T-helper 2 cell treated with Interferon-gamma antibody and Interleukin-4, amounts not matched to agents 5 μg/mL and 100 μg/mL, for 36 hours (primary cell): ENCODE measurements at places on chromosomes 6 and 20.

GRCh38 chr6:133313068-133313467, 71.9 kb downstream of the EYA4 start:
- DNase-seq: no peak

GRCh38 chr6:74971633-74972032, 234.2 kb downstream of the COL12A1 start:
- no peak for DNase-seq

GRCh38 chr20:33947709-33948295, 45.9 kb upstream of the RALY start:
- DNase-seq: peak; percentile 16

DNA sequence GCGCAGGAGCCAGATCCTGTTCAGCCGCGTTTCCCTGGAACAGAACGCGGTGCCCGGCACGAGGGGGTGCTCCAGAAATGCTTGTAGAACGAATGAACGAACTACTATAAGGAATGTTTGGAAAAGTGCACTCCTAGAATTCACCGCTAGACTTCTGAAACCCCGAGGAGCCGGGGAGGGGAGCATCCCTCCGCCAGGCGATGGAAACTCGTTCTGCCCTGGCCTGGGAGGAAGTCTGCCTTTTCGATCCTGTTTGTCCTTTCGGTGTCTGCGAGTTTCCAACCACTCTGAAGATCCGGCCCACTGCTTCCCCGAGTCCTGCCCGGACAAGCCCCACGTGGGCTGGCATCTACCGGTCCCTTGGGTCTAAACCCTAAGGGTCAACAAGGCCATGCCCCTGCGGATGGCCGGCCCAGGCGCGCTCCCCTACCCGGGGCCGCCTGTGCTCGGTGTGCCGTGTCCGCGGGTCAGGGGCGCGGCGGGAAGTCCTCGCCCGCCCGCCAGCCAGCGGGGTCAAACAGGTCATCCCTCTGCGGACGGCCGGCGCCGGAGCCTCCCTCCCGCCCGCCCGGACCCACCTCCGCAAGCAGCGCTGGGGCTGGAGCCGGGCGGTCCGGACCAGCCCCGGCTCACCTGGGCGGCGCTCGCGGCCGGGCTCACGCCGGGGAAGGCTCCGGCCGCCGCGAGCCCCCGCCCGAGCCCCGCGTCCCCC, 526 bp downstream of the SULF2 start:
- no peak for DNase-seq

DNA sequence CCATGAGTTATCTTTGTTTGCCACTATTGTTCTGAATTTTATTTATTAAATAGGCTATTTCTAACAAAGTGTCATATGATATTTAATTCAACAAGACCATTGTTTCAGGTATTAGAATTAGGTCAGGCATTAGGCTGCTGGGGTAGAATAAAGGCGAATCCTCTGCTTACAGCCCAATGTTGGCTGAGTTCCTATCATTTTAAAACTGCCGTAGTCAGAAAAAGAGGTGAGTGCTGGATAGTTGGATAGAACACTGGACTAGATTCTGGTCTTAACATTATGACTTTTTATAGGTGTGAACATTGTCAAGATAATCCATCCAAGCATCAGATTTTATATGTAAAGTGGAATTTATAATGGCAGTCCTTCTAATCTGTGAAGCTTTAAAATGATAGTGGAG, 6.3 kb downstream of the RIMS1 start:
- no peak for DNase-seq

DNA sequence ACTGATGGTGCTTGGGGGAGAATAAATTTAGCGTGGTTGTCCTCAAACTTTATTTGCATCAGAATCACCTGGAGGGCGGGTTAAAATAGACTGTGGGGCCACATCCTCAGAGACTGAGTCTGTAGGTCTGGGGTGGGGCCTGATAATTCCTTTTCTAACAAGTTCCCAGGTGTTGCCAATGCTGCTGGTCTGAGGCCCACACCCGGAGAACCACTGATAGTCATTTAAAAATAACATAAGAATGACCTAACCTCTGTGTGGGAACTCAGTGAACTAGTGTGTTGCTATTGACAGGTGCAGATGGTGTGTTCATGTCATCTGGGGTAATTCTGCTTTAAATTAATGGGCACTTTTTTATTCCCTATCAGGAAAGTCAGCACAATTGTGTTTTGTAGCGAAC, 64.8 kb downstream of the RTN4IP1 start:
- no peak for DNase-seq

DNA sequence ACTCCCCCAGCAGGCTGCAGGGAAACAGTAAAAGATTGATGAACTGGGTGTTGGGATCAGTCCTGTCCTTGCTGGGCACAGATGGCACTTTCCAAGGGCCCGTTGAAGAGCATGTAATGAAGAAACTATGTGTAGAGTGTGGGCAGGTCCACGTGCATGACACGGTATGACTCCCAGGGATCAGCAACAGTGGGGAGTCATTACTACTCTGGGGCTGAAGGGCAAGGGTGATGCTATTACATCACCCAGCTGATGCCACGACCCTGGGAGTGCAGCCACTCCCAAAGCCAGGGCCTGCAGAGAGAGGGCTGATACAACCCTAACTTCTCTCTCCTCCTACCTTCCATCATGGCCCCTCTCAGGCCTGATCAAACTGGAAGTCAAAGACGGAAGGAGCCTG, 20.1 kb downstream of the KCNK17 start:
- no peak for DNase-seq

GRCh38 chr6:12030993-12031550, 19.0 kb downstream of the HIVEP1 start:
- DNase-seq: no peak

GRCh38 chr20:10374036-10374435, 60.0 kb downstream of the MKKS start:
- no peak for DNase-seq

GRCh38 chr20:44701118-44701857, 13.9 kb upstream of the CCN5 start:
- DNase-seq: no peak

DNA sequence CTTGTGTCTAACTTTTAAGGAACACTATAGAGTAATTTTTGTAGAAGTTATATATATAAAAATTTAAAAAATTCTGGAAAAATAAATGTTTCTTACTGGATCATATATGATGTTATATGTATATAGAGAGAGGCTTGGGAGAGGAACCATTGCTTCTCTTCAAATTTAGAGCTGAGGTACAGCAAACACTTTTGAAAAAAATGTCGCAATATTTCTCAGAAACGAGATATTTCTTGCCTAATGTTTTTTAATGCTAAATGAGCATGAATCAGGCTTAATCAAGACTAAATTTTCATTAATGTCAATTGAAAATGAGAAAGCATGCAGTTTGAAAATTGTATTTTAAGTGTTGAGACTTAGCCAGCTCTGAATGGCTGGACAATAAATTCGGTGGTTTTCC, 2.6 kb downstream of the PKIB start:
- no peak for DNase-seq

GRCh38 chr6:131883016-131883415, 68.2 kb downstream of the CCN2 start:
- DNase-seq: no peak

GRCh38 chr20:50865591-50865990, 65.6 kb downstream of the ADNP start:
- no peak for DNase-seq

DNA sequence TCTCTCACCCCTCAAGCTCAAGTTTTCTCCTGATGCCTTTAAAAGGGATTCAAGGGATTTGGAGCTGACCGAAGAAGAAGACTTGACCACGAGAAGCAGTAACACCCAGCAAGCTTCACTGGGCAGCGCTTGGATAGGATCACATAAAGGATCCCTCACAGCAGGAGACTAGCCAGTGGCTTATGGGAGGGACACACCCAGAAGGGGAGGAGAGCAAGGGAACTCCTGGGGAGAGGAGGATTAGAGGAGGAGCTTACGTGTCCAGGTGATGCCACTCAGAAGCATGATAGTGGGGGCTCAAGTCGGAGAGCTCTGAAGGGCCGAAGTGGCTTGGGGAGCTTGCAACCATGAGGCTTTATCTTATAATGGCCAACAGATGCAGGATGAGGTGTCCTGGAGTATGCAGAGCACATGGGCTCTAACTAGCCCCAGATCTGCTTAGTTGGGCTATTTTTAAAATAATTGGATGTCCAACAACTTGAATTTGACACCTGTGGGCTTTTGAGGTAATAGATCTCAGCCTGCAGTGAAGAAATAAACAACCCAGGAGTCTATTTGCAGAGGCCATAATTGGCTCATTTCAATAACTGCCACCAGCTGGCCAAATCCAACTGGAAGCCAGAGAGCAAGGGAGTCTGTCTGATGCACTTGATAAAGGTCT, 137.9 kb upstream of the EXOC2 start:
- no peak for DNase-seq

DNA sequence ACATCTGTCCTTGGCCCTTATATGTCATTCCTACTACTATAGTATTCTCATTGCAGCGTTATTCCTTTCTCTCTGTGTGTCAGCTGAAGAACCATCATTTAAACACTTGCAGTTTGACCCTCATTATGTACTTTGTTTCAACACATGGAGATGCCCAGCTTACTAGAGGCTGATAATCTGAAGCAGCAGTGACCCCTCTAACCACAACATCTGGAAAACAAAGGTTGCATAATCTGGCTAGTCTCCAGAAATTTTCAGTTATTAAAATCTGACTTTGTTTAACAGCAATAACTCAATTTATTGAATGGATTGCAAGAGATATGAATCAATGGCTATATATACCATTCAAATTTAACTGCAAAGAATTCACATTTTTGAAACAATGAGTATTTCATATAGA, 6.6 kb upstream of the PHIP start:
- DNase-seq: no peak

GRCh38 chr6:26571592-26572296, 25.0 kb upstream of the ABT1 start:
- peak; percentile 56 for DNase-seq

GRCh38 chr6:104227508-104227907, 632.2 kb downstream of the HACE1 start:
- DNase-seq: no peak

DNA sequence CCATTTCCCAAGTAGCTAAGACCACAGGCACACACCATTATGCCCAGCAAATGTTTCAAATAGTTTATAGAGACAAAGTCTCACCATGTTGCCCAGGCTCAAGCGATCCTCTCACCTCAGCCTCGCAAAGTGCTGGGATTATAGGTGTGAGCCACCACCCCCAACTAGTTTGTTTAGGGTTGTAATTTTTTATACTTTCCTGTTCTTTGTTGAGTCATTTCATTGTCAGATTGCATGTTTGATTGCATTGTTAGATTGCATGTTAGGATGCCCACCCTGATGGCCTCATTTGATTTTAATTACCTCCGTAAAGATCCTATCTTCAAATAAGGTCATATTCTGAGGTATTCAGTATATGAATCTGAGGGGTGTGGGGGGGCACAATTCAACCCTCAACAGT, 73.3 kb upstream of the SASH1 start:
- DNase-seq: no peak

DNA sequence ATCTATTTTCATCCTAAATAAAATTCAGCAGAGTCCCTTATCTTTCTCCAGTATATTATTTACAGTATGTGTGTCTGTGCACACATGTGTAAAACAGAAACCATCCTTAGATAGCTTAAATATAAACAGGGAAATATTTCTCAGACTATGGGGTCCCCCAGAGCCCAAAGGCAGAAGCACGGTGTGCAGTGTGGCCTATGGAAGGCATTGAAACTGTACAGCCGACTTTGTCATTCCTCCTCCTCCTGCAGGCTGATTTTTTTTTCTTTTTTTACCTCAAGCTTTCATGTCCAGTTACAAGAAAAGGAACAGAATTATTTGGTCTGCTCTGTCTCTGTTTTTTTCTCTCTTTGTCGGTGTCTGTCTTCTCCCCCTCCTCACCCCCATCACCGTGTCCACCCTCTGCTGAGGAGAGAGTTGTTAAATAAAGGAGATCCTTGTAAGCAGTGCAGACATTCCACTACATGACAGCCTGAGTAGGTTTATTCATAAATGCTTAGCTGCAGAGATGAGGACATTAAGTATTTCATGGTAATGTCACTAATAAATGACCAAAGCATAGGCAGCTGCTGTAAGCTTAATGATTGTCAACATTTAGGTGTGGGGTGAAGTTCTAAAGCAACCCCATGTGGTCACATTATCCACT, 31.8 kb upstream of the SLC35D3 start:
- no peak for DNase-seq

- DNase-seq: no peak
Observed at GRCh38 chr6:37340639-37340943, 13.2 kb upstream of the RNF8 start.

DNA sequence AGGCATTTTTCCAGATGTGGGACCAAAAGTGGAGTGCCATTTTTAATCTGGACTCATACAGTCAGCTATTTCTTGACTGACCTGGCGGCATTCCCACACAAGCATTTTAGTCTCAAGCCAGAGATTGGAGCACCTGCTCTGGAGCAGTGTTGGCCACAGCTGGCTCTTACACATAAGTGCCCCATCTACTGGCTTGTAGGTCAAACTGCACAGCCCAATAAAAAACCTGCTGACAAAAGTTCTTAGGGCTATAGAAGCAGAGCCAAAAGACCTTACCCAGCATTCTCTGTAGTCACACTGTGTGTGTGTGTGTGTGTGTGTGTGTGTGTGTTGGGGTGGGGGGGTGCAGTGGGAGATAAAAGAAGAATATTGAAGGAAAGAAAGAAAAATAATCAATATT, 38.6 kb upstream of the SENP6 start:
- no peak for DNase-seq

DNA sequence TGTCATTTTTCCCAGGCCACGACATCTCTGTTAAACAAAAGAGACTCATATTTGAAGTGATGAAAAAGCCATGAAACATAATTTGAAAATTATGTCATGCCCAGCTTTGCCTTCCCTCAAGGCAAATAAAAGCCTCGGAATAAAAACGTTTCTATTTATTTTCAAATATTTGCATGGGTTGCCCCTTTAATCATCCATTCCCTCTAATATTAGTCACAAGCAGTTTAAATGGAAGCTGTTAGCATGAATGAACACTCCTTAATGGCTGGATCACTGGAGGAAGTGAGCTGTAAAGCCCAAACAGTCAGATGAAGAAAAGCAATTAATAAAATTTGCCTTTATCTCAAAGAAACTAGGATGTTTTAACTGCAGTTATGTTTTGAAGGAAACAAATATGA, 69.3 kb upstream of the STMND1 start:
- DNase-seq: no peak

DNA sequence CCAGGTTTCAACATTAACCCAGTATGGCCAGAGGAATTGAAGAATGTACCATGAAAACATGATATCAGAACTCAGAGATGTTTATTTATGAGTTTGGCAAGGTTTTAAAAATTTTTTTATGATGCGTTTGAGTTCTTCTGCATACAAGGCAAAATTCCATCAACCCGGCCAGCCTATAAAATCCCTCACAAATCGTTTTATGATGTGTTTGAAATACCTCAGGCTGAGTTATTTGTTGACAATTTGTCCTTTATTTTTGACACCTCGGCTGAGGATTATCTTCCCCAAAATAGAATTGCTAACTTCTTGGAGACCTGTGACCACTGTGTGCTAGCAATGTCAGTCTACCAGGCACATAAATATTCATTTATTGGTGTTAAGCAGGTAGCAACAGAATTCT, 91.9 kb upstream of the SLC24A3 start:
- DNase-seq: no peak

GRCh38 chr20:44069203-44070011, 117.6 kb downstream of the JPH2 start:
- DNase-seq: peak; percentile 65
